ENCODE measurements at places on chromosomes 12 and 14.

- no peak for DNase-seq
These were observed 19.6 kb downstream of the MLXIP start for GRCh38 chr12:122097927-122098756.

DNA sequence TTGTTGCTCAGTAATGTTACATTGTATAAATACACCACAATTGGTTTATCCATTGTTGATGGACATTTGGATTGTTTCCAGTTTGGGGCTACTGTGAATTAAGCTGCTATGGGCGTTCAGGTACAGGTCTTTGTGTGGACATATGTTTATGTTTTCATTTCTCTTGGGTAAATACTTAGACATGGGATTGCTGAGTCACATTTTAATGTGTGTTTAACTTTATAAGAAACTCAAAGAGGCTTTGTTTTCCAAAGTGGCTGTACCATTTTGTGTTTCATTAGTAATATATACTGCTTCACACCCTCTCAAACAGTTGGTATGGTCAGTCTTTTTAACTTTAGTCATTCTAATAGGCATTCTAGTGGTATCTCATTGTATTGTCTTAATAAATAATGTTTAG, 225.0 kb downstream of the SPTSSA start:
- DNase-seq: no peak

- DNase-seq: no peak
These were observed 316.1 kb downstream of the GALC start for GRCh38 chr14:87676814-87677437.

- no peak for DNase-seq
These were observed 82.2 kb downstream of the PLEKHG7 start for GRCh38 chr12:92784797-92785562.

DNA sequence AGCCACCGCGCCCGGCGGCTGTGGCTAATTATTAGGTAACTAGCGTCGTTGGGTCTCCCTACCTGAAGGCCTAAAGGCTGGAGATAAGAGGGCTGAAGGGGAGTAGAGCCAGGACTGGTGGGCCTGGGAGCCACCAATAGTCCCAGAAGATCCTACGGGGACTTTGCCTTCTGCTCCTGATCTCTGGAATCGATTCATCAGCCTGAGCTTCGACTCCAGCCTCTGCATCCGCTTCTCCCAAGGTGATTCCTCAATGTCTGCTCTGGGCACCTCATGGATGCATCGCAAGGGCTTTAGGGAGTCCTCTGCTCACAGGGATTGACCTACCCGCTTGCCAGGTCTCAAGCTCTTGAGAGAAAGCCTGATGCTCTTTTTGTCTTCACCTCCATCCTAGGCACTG, 14.7 kb upstream of the KDM2B start:
- no peak for DNase-seq

DNA sequence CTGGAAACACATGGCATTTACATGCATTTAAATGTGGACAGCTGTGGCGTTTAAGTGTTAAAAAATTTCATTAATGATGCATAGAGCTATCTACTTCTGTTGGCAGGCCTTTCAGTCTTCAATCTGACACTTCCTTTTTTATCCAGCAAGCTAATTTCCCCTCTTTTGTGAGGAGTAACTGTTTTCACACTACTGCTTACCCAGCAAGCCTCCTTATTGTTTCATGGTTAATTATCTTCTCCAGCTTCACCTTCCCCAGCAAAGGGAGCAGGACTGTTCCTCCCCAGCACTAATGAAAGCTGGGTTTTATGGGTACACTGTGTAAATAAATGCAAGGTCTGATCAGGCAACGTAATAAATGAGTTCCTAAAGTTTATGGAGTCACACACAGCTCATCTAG, 129.4 kb upstream of the NPAS3 start:
- DNase-seq: no peak

GRCh38 chr12:86551146-86551571, 295.0 kb upstream of the MGAT4C start:
- no peak for DNase-seq

DNA sequence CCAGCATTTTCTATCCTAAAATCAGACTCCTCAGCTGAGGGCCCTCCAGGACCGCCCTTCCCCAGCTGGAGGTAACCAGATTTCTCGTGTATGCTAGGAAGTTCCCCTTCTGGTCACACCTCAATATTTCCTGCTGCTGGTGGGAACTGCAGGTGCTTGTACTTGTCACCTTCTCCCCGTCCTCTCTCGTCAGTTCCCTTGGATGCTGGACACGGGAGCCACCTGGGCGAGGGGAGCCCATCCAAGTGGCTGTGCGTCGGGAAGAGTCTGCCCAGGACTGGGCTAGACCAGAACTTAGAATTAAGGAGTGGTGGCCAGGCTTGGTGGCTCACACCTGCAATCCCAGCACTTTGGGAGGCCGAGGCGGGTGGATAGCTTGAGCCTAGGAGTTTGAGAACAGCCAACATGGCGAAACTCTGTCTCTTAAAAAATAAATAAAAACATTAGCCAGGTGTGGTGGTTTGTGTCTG, 23.2 kb upstream of the KIF26A start:
- no peak for DNase-seq

DNA sequence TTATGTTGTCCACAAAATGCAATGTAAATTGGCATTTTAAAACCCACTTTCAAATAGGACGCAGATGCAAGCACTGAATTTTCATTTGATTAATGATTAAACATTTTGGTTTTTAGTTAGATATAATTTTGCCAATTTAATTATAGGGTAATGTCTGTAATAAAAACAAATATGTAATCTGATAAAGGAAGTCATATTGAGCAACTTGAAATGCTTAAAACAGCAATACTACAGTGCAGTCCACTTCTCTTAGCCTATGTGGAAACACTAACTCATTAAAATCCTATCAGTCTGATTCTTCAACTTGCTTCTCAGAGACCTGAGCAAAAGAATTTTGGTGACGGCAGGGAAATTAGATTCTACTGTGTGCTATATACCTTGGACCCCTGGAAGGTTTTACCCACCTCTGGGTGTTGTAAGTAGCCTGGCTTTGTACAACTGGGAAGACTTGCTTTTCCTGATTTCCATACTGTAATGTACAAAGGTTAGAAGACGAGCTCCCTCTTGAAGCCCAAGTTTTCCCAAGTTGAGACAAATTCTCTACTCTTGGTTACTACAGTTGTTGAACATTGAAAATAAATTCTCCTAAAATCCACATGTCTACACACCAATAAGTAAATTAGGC, 4.1 kb downstream of the TRHDE start:
- DNase-seq: no peak

DNA sequence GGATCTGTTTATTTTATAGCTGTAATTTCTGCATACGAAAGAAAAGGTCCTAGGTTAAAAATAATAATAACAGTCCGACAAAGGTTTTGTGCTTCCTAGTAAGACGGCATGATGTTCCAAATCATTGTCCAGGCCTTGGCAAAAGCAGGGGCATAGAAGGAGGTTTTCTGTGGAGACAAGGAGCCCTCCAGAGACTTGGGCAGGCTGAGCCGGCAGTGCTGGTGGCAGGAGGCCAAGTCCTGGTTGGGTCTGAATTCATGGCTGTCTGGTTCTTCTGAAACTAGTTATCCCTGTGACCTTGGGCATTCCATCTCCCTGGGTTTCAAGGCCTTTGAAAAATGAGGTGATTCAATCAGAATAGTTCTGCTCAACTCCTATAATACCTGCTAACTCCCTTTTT, 44.0 kb downstream of the KCNK13 start:
- DNase-seq: no peak
